Activated B cell treated with CpG ODN at 0.5 μM for 24 hours (primary cell): ENCODE measurements at places on chromosomes 12 and 14.

DNA sequence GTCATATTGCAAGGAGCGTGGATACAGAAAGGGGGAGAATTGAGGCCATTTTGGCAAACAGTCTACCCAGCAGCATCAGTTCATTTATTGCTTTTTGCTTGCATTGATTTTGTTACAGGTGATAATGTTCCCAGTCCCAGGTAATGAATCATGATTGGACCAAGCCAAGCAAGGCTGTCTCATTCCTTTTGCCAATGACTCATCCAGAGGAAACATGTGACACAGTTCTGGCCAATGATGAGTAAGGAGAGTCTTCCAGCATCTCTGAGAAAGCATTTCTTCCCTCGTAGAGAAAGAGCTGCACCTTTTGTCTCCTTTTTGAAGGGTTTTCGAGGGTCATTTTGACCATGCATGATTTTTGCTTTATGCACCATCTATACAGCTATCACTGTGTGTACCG, 68.2 kb downstream of the SLC15A4 start:
- no peak for DNase-seq

- no peak for DNase-seq
Observed at GRCh38 chr12:21659383-21659782, 1.7 kb upstream of the LDHB start.

- no peak for DNase-seq
Observed at GRCh38 chr12:12378616-12379015, 21.7 kb downstream of the BORCS5 start.

DNA sequence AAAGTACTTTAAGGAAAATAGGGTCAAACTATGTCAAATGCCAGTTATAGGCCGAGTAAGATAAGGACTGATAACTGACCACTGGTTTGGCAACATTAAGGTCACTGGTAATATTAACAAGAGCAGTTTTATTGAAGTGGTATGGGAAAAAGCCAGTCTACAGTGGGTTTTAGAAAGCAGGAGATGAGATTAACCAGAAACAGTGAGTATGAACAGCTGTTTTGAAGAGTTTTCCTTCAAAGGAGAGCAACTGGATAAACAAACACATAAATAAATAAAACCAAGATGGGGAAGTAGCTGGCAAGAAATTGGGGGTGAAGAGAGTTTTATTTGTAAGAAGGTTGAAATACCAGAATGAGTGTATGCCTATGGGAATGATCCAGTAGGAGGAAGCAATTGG, 30.3 kb downstream of the KITLG start:
- DNase-seq = no peak

DNA sequence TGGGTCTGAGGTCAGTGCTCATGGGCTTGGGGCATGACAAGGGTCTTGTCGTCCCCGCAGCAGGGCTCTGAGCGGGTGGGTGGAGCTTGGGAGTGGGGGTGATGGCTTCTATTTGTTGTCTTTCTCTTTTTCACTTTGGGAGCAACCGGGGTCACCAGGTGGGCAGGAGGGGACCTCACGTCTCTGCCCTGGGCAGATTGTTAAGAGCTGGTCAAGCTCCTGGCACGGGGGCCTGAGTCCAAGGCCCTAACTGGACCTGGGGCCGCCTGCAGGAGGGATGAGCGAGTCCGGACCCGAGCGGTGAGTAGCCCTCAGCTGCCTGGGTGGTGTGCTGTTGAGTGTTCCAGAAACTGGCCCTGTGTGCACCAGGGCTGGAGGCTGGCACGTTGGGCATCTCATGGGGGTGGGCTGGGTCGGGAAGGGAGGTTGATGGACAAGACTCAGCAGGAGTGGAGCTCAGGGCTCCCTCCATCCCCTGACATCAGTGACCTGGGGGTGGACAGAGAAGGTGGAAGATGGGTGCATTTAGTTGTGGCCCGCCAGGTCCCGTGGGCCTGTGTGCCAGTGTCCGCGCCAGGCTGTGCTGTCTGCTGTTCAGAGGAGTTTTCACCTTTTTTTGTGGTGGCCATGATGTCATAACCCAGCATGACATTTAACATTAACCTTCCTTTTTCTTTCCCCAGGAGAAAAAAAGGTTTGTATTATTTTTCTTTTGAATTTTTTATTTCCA, 27.5 kb downstream of the RTL1 start:
- no peak for DNase-seq

GRCh38 chr12:2092890-2093289, 40.1 kb downstream of the CACNA1C start:
- DNase-seq = no peak
